ENCODE measurements at places on chromosomes 12 and 14. TPM values are rescaled to one million over a fixed set of nuclear protein-coding genes. Genes with fewer than 3 reads are reported as not detected.

The TMEM132D gene
- 0.14 TPM for total RNA-seq

DNA sequence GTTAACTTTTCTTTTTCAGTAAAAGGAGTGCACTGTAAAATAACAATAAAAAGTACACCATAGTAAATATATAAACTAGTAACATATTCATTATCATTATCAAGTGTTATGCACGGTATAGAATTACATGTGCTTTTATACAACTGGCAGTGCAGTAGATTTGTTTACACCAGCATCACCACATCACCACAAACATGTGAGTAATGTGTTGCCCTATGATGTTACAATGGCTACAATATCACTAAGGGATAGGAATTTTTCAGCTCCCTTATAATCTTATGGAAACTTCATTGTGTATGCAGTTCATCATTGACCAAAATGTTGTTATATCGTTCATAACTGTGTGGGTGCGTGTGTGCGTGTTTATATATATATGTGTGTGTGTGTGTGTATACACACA, 23.5 kb upstream of the NEDD1 start:
- no peak for DNase-seq

The JPH4 gene
- total RNA-seq: 0.08 TPM

GRCh38 chr12:20044351-20044750, 324.0 kb upstream of the PDE3A start:
- no peak for DNase-seq

DNA sequence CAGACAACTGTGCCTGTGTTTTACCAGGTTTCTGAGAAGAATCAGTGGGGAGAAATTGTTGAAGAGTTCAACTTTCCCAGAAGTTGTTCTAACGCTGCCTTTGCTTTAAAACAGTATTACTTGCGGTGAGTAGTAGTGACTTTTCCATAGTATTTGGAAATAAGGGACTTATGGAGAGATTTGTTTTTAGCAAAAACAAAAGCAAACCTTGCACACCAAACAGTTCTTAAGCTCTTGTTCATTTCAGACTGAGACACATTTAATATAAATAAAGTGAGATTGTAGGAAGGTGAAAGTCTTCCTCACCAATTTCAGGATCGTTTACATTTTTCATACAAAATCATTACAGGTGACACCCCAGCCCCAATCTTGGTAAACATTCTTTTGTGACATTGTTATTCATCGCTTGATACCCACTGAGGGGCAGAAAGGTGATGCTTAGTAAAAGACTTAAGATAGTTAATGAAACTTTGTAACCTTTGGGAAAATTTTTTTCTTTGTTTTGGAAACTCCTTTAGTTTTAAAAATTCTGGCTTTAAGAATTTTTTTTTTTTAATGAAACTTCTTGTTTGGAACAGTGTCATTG, 1.8 kb downstream of the ARID2 start:
- DNase-seq: no peak

The RBMS2 gene
- 3.8 TPM for total RNA-seq

- DNase-seq: no peak
These were observed 8.8 kb downstream of the IKBIP start for GRCh38 chr12:98635657-98636323.

GRCh38 chr12:122097927-122098756, 19.6 kb downstream of the MLXIP start:
- peak; percentile 76 for DNase-seq

- no peak for DNase-seq
These were observed 137.2 kb upstream of the TRHDE start for GRCh38 chr12:72135021-72135301.

The TOMM20L gene
- not detected for total RNA-seq

GRCh38 chr12:29662734-29663323, 120.9 kb downstream of the TMTC1 start:
- DNase-seq: no peak

DNA sequence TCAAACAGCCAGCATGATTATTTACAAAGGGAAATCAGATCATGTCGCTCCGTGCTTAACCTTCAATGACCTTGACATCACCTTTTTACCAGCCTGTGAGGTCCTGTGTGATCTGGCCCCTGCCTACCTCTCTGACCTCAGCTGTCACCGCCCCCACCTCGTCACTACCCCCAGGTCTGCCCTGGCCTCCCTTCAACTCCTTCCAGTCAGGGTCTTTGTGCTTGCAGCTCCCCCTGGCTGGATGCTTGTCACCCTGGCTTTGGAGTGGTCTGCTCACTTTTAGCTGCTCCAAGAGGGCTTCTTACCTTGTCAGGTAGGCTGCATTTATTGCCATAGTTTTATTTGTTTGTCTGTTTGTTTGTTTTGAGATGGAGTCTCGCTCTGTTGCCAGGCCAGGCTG, 8.2 kb upstream of the MAX start:
- DNase-seq: no peak

The KRT85 gene
- not detected for total RNA-seq

GRCh38 chr12:110637869-110638441, 24.0 kb downstream of the TCTN1 start:
- no peak for DNase-seq

- DNase-seq: no peak
These were observed 15.8 kb downstream of the CD9 start for GRCh38 chr12:6215932-6216494.

GRCh38 chr12:86196465-86196864, 59.7 kb downstream of the MGAT4C start:
- DNase-seq: no peak

- no peak for DNase-seq
These were observed 247.6 kb downstream of the BCAT1 start for GRCh38 chr12:24701343-24701742.

The FGF6 gene
- not detected for total RNA-seq

DNA sequence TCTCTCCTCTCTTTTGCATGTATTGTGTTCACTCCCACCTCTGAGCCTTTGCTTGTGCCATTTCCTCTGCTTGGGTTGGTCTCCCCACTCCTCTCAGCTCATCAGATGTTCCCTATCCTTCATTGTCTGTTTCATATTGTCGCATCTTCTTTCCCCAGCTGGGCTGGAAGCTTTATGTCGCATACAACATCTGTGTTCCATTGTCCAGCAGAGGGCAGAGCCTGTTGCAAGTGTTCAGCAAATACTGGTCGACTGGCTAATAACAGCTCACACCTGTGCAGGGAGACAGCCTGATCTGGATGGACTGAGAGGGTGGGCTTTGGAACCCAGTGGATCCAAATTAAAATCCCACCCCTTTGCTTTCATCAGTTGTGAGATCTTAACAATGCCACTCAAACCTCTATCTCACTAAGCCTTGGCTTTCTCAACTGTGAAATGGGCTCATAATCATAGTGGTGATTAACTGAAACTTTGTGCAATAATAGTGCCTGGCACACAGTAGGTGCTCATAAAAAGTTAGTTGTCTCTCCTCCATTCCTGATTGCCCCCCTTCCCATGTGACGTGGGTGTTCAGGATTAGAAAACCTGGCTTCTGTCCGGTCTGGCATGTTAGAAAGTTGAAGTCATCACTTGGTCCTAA, 75.8 kb downstream of the RIN3 start:
- DNase-seq: no peak

DNA sequence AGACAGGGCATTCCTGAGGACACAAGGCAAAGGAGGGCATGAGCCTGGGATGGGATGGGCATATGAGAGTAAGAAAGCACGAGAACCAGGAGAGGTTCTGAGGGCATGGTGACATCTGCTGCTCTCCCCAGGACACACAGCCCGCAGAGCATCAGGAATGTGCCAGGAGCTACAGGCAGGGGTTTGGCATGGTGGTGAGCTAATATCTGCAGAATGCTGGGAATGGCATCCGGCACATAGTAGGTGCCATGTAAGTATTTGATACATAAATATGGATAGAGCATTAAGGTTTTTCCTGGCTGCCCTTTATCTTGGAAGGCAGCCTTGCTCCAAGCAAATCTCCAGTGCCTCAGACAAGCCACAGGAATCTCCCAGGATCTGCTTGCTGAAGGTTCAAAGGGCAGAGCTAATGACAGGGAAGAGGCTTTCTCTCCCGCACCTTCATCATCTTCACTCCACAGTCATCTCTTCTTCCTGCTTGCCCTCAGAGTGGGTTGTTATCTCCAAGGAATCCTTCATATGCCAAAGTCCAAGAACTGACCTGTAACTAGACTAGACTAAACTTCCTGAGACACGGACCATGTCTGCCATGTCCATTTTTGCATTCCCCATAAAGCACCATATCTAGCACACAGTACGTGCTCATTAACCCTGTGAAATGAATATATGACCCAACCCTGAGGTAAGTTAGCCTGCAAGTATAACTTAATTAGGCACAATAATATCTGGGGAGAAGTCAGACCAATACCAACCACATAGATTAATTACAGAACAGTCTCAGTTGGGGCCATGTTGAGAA, 62.0 kb upstream of the SCN8A start:
- DNase-seq: no peak

DNA sequence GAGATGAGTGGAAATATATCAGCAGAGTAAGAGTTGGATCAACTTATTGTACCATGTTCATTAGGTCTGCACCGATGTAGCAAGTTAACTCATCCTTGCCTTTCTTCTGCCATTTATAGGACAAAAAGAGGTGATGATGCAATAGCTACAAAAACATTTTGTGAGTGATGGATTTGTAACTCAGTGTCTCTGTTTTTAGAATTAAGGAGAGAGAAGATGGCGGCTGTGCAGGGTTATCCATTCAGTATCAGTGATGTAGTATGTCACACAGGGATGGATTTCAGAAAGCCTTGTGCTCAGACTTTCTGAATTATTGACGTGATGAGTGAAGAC, 62.1 kb upstream of the GNPNAT1 start:
- no peak for DNase-seq

- peak; percentile 49 for DNase-seq
These were observed 180.8 kb downstream of the ADCK1 start for GRCh38 chr14:77980475-77981321.

The TAS2R31 gene
- 7.4 TPM for total RNA-seq

The GPX2 gene
- total RNA-seq: 6.9 TPM

DNA sequence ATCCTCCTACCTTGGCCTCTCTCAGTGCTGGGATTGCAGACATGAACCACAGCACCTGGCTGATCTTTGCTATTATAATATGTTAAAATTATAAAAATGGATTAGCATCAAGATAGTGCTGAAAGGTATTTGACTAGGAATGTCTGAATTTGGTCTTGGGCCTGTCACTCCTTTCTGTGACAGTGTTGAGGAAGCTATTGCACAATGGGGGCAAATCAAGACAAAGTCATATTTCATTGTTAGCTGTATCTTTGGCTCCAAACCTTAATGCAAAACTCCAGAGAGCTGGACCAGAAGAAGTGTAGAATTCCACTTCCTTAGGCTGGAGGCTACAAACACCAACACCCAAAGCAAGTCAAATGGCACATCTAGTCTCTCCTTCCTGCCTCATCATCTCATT, 42.2 kb downstream of the ZCRB1 start:
- DNase-seq: no peak

The RILPL1 gene
- 1.5 TPM for total RNA-seq

DNA sequence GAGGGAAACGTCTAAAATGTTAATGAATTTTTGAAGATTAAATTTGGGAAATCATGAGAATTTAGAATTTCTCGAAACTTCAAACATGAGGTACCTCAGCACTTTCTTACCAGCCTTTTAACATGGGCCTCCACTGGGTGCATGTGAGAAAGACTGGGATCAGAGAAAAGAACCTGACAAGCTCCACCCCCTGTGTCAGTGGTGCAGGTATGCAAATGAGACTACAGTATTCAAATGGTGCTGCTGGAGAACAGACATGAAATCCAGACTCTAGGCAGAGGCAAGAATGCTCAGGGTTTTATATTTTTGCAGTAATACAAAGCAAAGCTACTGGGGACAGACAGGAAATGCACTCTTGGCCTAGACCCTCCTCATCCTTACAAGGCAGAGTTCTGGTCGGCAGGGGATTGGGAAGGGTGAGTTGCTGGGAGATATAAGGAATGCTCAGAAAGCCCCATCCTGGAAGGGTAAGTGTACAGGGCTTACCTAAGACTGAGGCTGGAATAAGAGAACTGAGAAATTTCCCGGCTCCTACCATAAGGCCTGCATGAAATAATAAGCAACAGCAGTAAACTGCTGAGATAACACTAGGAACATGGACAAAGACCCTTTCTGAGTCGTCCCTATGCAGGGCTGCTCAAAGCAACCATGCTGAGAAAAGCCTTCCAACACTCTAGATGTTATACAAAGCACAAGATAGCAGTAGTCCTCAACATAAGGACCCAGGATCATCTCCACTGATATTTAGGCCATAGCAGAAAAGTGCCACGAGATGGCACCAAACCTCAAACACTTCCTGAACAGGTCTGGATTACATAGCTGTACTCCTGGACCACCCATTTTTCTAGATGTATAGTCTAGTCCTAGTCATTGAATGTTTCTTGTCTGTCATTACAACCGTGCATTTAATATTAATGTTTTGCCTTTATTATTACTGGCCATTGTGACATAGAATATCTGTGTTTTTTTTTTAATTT, 260.8 kb downstream of the RASSF9 start:
- DNase-seq: no peak

DNA sequence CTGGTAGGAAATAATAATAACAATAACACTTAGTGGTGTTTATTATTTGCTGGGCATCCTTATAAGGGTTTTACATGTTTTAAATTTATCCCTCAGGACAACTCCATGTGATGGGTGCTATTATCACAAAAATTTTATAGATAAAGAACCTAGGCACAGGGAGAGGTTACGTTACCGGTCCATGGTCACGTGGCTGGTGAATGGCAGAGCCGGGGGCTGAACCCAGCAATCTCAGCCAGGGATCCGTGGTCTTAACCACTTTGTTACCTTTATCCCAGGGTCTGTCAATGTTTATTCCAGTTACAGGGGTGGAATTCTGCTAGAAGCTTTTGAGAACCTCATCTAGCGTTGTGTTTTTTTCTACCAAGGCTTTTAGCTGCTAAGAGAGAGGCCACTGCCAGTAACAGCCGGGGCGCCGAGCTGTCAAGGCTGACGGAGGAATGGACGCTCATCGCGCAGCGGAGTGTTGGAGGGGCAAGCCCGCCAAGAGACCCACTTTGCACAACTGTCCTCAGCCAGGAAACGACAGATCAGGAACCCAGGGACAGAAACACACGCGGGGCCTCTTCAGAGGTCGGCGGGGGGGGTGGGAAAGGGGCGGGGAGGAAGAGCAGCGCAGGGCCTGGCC, 418 bp downstream of the AMN1 start:
- DNase-seq: no peak

- DNase-seq: no peak
These were observed 34.3 kb upstream of the TC2N start for GRCh38 chr14:91901449-91902226.

The LACRT gene
- total RNA-seq: not detected

The GARIN6 gene
- not detected for total RNA-seq

DNA sequence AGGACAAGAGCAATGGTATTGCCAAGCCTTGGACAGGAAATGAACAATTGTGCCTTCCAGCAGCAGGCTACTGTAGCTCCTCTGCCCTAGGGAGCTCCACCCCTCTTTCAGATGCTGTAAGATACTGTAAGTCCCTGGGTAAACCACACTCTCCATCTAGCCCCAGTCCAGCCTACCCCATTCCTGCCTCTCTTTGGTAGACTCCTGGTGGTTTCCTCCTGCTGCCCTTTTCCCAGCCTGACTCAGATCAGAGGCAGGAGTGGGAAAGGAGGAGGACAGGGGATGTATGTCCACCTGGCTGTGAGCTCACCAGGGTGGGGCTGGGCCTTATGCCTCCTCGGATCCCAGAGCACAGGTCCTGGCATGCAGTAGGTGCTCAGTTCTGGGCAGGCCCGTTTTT, 174.6 kb downstream of the ESRRB start:
- DNase-seq: no peak
